ENCODE measurements at places on chromosomes 3 and 15.
A peak's percentile ranks its signal among the peaks of the same experiment; 100 is the strongest.

DNA sequence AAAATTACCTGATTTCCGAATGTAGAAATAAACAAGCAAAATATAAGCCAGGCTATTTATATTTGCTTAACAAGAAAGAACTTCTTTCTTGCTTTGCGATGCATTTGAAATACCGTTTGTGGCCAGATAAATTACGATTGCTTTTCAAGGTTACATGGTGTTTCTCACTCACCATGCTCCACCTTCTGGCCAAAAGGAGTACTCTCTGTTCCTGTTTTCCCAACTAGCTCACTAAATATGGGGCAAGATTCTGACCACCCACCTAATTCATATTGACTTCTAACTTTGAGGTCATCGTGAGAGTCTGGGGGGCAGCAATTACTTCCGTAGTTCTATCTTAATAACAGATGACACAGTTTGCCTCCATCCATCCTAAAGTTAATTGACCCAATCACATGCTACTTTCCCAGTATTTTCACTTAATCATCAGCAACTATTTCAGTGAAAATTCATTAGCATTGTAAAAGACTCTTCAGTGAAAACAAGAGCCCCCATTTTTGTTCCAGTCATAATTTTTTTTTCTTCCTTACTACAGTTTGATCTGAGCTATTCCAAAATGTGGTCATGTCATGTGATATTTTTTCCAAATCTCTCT lies 25.9 kb downstream of the ACP3 start:
- DNase-seq: no peak

DNA sequence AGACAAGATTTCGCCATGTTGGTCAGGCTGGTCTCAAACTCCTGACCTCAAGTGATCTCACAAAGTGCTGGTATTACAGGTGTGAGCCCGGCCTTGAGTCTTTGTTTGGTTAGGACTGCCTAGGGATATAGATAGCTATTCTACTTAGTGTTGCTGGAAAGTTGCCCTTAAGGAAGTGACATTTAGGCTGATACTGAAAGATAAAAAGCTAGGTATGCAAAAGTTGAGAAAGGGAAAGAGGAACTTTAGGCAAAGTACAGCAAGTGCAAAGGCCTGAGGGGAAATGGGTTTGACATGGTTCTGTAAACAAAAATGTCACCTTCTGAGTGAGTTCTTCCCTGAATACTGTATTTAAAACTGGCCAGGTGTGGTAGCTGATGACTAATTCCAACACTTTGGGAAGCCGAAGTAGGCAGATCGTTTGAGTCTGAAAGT lies 111.5 kb downstream of the ZNF609 start:
- DNase-seq: no peak

GRCh38 chr3:149593418-149594160 lies 64.2 kb downstream of the WWTR1 start:
- DNase-seq: no peak

- peak; percentile 68 for DNase-seq
Measured at GRCh38 chr3:150970665-150971324, 1.7 kb downstream of the CLRN1 start.

GRCh38 chr3:148737104-148737530 lies 39.4 kb downstream of the AGTR1 start:
- DNase-seq: peak; percentile 25

DNA sequence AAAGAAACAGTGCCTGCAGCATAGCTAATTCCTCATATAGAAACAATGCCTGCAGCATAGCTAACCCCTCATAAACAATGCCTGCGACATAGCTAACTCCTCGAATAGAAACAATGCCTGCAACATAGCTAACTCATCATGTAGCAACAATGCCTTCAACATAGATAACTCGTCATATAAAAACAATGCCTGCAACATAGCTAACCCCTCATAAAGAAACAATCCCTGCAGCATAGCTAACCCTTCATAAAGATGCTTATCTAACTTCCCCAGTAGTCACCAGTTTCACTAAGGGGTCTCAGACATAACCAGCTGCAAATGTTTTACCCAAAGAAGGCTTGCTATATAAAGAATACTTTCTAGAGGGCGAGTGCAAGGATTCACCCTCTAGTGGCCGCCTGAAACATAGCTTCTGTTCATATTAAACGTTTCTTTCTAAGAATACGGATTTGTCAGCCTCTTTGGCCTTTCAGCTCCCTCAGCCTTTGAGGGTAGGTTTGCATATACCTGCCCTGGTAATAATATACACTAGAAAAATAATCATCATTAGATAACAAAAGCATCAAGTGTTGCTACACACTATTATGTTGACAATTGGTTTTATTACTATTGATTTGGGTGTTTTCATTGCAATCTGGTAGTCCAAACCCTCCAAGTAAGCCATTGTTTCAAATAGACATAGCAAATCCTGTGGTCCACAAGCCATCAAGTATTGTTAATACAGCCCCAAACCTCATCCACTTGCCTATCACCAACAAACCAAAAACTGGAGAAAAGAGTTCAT lies 44.4 kb upstream of the FAN1 start:
- no peak for DNase-seq

- DNase-seq: no peak
Measured at GRCh38 chr3:18338827-18339514, 86.2 kb downstream of the SATB1 start.

DNA sequence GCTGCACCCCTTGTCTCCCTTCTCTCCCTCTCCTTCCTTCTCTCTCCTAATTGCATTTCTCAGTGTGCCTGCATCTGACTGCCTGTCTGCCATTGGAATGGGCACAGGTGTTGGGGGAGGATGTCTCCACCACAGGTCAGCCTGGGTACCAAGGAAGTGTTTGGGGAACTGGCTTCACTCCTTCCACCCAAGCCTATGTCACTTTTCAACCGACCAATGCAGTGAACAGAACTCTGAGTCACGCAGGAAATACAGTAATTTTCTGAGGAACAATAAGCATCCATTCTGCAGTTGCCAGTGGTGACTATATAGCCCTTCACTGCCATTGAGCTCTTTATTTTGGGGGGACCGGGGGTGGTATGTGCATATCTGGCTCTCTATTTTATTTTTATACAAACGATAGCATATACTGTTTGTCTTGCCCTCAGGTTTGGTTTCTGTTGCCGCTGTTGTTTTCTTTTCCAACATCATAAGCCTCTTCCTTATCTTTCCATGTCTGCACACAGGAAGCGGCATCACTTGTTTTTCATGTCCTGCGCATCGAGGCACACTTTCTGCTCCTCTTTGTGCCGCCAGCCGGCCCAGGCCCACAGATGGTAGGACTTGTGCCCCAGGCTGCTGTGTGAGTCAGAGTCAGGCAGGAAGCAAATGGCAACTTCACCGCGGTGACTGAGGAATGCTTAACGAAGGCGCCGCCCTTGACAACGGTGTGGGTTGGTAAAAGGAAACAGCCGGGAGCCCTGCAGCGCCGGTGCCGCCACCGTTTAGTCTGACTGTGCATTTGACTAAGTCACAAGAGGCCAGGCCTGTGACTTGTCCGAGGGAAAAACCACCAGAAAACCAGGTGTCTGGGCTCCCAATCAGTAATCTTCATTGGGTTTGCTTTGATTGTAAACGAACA lies 21.1 kb upstream of the CDCP1 start:
- peak; percentile 89 for DNase-seq

DNA sequence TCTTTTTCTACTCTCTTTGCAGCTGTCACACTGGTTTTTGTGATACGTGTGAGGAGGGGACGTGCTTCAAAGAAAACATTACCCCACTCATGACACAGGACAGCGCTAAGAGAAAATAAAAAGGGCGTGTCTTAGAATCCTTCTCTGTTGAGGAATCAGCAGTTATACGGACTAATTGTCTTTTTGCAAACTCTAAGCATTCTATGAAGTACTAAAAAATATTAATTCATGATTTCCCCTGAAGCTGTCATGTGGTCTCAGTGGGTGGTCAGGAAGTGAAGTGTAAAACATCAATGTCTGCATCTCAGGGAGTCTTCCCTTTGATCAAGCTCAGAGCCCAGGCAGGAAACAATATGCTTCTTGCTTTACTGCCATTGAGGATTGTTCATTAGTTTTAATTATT lies 117.5 kb upstream of the CRBN start:
- no peak for DNase-seq

DNA sequence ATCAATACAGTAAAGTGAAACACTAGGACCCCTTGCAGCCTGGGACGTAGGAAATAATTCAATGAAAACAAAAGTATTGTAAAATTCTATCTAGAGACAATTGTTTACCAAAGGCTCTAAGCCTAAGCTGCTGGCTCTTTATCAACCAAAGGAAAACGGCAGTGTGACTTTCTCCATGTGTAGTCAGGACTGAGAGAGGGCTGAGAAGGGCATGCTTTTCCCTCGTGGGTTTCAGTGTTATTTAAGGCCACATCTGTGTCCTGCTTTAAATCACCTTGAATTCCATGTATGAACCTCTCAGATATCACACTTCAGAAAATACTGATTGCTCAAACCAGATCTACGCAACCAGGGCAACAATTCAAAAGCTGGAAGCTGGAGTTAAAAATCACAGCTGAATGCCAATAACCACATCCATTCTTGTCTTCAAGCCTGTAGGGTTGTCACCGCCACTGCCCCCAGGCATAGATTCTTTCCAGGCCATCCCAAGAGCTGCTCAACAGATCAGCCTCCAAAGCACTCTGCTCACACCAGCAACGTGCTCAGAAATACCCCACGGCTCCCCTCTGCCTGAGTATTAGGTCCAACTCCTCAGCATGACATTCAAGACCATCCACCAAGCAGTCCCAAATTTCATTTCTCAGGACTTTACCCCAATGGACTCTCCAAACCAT lies 124.0 kb downstream of the SRGAP3 start:
- DNase-seq: no peak

DNA sequence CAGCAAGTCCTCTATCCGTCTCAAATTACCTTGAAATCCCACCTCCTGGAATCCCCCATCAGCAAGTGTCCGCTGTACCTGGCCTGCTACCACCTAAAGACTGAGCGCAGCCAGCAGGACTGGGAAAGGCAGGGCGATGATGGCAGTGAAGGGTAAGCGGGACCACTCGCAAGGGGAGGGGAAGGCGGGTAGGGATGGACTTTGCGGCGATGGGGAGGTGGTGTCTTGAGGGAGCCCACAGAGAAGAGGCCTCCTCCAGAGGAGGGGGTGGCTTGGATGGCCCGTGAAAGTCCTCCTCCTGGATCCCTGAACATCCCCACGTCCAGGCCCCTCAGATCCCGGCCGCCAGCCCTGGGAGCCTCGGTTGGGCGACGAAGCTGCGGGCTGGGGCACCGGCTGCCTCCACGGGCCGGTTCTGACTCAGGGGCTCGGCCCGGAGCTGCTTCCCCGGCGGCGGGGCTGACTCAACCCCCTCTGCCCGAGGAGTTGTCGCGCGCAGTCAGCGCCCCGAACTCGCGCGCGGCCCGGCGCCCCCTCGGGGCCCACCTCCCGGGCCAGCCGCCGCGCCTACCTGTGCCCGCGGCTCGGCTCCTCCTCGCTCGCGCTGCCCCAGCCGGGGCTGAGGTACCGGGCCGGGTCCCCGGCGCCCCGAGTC lies 512 bp downstream of the LARP6 start:
- DNase-seq: no peak

- DNase-seq: no peak
Measured at GRCh38 chr3:155441026-155441425, 147.5 kb upstream of the STRIT1 start.

Data from HS-5 (cell line).